Prostate gland (tissue), 2 donors: ENCODE measurements at places on chromosomes 2 and 18. TPM values are rescaled to one million over a fixed set of nuclear protein-coding genes. Genes with fewer than 3 reads are reported as not detected.

- no peak for DNase-seq
These were observed 32.1 kb downstream of the PSMD1 start for GRCh38 chr2:231088754-231089153.

GRCh38 chr18:31880186-31880898 is 62.6 kb downstream of the TRAPPC8 start:
- no peak for DNase-seq

- DNase-seq, result no peak
These were observed 6.4 kb upstream of the TMEM17 start for GRCh38 chr2:62512384-62512783.

DNA sequence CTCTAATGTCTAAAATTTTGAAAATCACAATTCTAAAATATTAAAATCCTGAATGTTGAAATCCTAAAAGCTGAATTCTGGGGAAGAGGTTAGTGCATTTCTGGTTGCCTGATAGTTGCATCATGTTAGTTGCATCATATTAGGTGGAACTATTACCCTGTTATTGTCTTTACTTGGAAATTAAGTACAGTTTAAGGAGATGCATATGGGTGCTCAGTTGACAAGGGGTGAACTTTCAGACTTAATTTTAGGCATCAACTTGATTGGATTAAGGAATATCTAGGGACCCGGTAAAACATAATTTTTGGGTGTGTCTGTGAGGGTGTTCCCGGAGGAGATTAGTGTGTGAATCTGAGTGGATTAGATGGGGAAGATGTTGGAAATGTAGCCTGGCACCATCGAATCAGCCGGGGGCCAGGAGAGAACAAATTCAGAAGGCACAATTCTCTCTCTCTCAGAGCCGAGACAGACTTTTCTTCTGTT is 409.8 kb downstream of the PLCL1 start:
- no peak for DNase-seq

AMER3 gene
- total RNA-seq, result 10.1 TPM

DNA sequence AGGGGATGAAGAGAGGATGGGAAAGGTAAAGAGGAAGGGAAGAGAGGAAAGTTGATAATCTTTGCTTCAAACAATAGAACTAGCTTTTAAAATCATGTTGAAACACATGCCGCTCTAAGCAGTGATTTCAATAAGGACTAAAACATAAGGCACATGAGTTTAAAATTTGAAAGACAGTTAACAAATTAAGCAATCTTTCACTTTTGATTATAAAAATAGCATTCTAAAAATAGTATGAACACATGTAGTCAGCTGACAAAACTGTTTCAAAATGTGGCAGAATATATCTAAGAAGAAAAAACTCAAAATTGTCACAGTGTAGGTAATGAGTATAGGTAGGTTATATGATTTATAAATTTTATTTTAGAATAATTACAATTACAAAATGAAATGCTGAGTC is 25.3 kb downstream of the PSME4 start:
- DNase-seq, result no peak

KHK gene
- total RNA-seq, result 0.91 TPM

DNA sequence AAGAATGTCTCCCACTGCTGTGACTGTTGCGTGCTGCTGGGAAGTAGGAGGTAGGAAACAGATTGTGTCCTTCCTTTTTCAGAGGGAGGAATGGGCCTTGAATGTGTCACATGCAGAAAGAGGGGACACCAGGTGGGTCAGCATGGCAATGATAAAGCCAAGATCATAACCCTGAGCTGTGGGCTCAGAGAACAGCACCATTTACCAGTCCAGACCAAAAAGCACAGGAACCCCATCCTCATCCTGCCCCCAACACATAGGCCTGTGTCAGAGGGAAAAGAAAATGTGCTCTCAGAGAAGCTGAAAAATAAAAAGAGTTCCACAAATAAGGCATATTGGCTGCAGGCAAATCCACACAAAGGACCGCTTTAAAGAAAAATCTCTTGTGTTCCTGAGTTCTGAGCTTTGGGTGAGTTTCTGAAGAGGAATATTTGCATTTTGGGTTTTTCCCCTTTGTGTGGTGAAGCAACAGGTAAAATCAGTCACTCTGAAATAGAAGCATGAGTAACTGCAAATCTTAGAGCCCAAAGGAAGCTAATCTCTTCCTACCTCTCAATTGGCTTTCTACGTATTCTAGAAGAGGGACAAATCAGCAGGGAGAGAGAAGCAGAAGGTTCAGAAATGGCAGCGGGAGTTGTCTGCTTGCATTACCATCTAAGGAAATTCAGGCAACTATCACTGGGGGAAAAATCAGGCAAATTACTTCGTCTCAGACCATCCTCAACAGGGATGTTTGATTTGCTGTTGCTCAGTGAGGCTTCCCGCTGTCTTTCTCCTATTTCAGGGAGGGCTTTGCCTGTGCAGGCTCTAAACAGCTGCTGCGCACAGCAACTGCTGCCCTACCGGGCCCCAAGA is 106.8 kb downstream of the BCL11A start:
- no peak for DNase-seq

DNA sequence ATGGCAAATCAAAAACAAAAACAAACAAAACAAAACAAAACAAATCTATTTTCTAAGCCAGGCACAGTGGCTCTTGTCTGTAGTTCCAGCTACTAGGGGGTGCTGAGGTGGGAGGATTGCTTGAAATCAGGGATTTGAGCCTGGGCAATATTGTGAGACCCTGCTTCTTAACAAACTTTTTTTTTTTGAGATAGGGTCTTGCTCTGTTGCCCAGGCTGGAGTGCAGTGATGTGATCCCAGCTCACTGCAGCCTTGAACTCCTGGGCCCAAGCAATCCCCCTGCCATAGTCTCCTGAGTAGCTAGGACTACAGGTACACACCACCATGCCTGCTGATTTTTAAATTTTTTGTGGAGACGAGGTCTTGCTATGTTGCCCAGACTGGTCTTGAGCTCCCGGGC is 6.2 kb downstream of the HPCAL1 start:
- no peak for DNase-seq
